ENCODE measurements at places on chromosomes 6 and 20. TPM values are rescaled to one million over a fixed set of nuclear protein-coding genes. Genes with fewer than 3 reads are reported as not detected.

HLA-DQB1 gene
- polyA plus RNA-seq, result 6.8 TPM

GJA10 gene
- polyA plus RNA-seq, result not detected

WFDC10B gene
- not detected for polyA plus RNA-seq

DNA sequence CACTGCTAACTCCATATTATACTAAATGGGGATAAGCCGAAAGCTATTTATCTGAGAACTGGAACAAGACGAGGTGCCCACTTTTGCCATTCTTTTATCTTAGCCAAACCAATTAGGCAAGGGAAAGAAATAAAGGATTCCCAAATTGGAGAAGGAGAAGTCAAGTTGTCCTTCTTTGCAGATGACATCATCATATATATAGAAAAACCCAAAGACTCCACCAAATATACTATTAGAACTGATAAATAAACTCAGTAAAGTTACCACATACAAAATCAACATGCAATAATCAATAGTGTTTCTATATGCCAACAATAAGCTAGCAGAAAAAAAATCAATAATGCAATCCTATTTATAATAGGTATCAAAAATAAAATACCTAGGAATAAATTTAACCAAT is 570.3 kb upstream of the EPHA7 start:
- DNase-seq, result no peak

DNA sequence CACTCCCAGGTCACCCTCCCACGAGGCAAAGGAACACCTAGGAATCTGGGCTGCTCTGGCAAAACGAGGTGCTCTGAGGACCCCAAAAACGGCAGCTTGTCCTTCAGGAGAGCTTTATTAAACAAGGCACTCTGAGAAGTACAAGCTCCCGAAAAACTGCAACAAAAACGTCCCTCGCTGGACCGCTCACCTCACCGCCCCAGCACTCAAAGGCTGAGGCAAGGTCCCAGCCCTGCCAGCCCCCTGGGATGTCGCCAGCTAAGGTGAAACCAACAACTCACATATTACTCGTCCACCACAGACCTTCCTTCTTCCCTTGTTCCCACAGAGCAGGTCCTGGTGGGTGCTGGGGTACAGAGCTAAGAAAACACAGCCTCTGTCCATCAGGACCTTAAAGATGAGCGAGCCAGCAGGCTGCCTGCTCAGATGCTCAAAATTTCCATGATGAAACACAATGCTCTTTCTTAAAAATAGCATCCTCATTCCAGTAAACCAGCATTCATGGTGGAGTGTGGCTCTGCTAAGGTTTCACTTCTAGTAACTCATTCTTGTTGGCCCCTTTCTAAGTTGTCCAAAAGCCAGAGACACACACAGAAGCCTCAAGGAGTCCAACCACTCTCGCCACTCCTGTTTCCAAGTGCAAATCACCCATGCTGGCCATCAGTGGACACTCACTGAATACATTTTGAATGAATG is 35.9 kb downstream of the ATP9A start:
- DNase-seq, result no peak

- no peak for DNase-seq
Measured at GRCh38 chr6:2514965-2515543, 235.7 kb downstream of the MYLK4 start.

DNA sequence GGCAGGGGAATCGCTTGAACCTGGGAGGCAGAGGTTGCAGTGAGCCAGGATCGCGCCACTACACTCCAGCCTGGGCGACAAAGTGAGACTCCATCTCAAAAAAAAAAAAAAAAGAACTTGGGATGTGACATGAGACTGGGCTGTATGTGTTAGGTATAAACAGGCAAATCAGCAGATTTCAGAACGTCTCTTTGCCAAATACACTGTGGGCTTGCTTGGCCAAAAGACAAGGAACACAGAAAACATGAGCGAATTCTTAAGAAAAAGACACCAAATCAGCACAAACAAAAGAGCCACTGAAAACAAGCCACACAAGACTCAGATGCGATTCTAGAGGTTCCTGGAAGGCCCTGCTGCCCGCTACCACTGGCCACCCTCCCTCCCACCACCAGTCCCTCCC is 12.5 kb downstream of the ETV7 start:
- no peak for DNase-seq
